Fibroblast of skin of left quadriceps (primary cell): ENCODE measurements at places on chromosomes 2 and 18.
A peak's percentile ranks its signal among the peaks of the same experiment; 100 is the strongest.

DNA sequence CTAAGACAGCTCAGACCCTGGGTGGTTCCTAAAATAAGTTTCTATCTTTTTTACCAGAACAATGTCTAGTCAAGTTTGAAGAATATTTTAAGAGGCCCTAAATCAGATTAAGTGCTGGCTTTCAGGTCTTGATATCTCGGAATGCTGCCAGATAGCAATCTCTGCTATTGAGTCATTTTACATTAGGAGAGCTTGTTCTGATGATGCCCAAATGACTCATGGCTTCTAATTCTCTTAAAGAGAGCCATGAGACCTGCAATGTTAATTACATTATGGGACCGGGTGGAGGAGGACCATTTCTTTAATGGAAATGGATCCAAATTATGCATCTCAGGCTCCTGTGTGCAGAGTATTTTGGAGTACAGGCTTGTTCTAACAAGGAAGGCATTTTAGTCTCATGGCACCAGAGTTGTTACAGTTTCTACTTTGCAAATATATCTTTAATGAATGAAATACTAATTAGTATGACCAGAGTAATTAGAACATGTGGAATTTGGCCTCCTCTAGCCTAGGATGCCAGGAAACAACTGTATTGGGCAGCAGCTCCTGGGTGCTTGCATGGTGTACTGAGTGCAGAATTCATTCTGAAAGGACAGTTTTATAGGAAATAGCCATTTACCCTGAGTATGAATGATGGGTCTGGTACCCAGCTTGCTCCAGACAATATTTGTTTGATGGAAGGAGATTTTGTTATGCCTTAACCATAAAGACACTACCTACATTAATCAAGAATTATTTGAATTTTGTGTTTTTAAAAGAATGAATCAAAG, 94.0 kb upstream of the SULT1C3 start:
- DNase-seq: no peak

- no peak for DNase-seq
These were observed 865.4 kb upstream of the NXPH2 start for GRCh38 chr2:139645617-139646016.

DNA sequence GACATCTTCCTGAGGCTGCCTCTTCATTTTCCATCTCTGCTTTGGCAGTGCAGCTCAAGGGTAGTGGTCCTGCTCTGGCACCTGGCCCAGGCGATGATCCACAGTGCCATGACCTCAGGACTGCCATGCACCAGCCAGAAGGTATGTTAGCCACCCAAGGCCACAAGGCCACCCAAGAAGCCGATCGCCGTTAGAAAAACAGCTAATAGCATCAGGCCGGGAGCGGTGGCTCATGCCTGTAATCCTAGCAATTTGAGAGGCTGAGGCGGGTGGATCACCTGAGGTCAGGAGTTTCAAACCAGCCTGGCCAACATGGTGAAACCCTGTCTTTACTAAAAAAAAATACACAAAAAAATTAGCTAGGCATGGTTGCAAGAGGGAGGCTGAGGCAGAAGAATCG, 28.4 kb upstream of the UGGT1 start:
- no peak for DNase-seq

DNA sequence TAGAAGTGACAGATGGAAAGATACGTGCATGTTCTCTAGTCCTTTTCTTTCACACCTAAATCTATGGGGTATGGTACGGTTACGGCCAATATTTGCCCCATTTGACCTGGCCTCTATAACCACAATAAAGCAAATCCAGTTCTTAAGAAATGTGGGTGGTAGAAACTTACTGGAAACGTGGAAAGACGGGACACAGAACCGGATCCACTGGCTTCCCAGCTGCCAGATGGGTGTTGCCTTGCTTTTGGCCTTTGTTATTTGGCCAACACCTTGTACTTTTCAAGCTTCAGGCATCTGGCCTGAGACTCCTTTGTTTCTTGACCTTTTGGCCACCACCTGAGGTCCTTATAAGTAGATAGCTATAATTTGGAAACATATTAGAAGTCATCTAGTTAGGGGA, 635.9 kb downstream of the SLC4A3 start:
- DNase-seq: no peak

DNA sequence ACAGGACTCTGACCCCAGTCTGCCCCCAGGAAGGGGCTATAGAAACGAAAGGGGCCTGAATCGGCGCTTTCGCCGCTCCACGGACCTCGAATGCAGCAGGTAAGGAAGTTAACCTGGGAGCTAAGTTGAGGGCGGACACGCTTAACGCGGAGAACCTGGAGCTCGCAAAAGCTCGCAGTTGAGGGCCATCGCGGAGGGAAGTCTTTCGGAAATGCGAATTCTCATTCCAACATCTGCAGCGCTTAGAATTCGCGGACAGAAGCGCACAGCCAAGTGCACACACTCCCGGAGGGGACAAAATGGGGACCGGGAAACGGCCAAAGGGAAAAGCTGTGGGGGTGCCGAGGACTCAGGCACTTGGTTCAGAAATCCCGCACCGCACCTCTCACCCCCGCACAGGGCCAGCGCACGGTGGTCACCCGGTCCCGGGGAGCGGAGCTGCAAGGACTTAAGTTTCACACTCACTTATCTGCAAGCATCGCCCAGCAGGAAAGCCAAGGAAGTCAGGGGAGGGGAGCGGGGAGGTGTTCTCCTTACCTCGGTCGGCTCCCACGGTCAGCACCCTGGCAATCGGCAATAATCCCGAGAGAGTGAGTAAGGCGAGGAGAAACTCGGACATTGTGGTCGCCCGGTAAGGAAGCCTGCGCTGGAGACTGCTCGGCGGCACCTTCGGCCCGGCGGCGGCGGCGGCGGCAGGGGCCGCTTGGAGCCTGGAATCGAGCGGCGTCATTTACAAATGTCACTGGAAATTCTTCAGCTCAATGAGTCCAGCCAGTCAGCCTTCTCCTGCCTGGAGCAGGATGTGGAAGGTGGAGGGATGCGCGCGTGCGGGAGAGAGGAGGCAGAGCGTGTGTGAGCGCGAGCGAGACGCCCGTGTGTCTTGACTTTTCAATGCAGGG, 456 bp downstream of the LRP1B start:
- DNase-seq: no peak

DNA sequence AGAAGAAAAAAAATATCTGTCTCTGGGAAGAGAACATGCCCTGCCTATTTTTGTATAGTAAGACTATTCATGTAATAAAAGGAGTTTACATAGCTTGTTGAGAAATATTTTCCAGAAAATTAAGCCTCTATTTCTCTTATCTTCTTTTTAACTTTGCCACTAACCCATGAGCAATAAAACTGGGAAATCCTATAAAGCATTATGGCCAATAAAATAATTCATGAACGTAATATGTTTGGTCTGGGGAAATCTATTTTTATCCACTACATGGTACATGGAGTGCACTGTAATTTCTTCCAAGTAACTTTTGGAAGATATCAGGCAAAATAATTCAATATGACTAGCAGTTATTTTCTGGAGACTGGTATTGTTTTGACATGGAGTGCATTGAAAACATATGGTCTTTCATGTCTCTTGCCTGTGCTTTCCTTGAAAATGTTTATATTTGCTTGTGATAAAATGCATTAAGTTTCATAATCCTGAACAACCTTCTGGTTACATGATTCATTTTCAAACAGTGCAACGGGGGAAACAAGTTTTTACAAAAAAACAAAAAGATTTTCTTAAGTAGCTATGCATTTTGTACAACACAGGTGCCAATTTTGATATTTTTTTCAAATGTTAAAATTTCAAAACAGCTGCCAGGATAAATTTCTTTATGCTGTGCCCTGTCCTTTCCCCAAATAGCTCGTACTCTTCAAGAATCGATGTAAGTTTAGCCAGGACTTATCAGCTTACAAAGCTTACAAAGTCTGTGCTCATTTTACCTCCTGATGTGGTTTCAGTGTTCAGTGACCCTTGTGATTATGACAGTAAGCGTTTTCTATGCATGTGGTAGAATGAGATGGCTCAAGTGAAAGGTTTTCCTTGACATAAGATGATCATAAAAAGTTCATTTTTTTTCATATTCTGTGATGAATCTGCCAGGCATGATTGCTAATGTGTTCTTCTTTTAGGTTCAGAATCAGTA, 194.5 kb downstream of the UBE2E3 start:
- DNase-seq: peak; percentile 30

- DNase-seq: no peak
These were observed 494.5 kb upstream of the MAP2 start for GRCh38 chr2:208929139-208929864.

- no peak for DNase-seq
These were observed 96.4 kb downstream of the VIT start for GRCh38 chr2:36792951-36793350.

GRCh38 chr2:190664240-190664639, 15.4 kb downstream of the NAB1 start:
- DNase-seq: no peak

- no peak for DNase-seq
These were observed 85.1 kb downstream of the CCDC85A start for GRCh38 chr2:56268856-56269255.

GRCh38 chr2:47339745-47340541, 63.0 kb upstream of the MSH2 start:
- DNase-seq: no peak

DNA sequence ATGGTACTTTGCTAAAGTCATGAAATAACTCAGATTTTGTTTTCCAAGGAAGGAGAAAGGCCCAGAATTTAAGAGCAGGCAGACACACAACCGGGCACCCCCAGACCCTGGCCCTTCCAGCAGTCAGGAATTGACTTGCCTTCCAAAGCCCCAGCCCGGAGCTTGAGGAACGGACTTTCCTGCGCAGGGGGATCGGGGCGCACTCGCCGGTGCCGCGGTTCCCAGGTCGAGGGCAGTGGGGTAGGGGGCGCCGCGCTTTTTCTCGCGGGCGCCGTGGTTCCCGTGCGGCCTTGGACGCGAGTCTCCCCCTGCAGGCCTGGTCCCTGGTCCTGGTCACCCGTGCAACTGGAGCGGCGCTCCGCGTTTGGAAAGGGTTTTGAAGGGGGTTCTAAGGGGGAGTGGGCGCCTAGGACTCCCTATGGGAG, 1.2 kb downstream of the ZNF236 start:
- DNase-seq: no peak

DNA sequence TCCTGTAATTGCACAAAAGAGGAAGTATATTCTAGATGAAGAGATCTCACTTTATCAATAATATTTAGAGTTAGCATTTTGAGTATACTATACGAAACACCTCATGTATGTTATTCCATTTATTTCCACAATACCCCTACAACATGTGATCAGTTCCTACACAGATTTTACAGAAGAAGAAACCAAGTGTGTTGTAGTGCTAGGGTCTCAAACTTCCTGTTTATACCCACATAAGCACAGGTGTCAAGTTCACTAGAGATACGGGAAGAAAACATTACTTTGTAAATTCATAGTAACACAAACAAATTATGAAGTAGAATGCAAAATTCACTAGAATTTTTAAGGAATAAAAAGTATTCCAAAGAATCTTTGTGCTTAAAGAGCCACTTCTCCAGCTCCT, 46.4 kb downstream of the KCTD18 start:
- DNase-seq: no peak

DNA sequence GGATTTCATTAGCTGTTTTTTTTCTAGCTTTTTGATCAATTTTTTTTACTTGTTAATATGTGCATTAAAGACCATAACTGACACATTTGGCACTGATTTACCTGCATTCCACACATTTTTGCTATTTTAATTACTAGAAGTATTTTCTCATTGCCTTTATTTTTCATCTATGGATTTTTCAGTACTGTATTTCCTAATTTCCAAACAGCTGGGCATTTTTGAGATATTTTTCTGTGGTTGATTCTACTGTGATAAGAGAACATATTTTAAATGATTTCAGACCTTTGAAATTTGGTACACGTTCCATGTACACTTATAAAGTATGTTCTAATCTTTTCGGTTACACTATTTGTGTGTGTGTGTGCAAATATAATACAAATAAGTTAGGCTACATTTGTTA, 135.3 kb downstream of the PARD3B start:
- DNase-seq: peak; percentile 9

DNA sequence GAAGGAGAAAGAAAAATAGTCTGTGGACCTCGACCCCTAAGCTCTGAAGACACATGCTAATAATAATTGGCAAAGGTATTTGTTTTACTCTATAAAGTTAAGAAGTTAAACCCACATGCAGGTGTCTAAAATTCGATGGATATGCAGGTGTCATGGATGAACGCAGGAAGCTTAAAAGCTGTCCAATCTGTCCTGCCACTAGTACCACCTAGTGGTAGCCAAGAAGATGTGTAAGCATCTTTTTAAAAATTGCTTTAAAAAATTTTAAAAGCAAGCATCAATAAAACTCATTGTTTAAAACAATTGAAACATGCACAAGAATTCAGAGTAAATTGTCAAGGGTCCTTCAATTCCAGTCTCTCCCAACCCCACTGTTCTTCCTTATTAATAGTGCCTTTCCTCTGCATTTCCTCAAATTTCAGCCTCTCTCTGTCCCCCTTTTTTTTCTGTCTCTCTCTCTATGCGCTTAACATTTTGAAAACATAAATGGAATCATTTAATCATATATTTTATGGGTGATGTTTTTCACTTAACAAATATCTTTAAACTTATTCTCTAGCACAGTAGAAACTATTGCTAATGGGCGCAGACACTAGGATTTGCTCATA, 30.6 kb upstream of the PPP3R1 start:
- DNase-seq: no peak

GRCh38 chr2:184654945-184655344, 56.6 kb downstream of the ZNF804A start:
- peak; percentile 61 for DNase-seq
